ENCODE measurements at places on chromosomes 13 and 19. TPM values are rescaled to one million over a fixed set of nuclear protein-coding genes. Genes with fewer than 3 reads are reported as not detected.

GRCh38 chr19:31600731-31601295 lies 251.6 kb upstream of the TSHZ3 start:
- H3K27ac ChIP-seq, result no peak overlapping the region
- no peaks in the 10 kb centered on the region for H3K36me3 ChIP-seq

Gene CEACAM7
- total RNA-seq, result 0.16 TPM

Gene CLEC17A
- 0.76 TPM for total RNA-seq

Gene TMEM255B
- 29.3 TPM for total RNA-seq

DNA sequence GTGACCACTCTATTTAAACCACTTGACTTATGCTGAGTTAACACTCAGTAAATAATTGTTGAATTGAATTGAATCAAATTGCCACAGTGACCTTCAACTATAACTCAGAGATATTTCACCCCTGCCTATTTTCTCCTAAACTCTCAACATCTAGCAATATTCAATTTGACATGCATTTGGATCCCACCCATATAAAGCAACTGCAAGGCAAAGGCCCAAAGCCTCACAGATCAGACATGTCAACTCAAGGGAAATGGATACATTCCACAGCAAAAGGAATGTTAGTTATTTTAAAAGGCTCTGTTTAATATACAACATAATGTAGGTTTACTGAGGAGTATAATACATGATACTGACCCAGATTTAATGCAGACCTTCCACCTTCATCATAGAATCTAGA lies 107.4 kb downstream of the KCTD12 start:
- H3K27ac ChIP-seq, result no peak overlapping the region
- no peaks in the 10 kb centered on the region for H3K27me3 ChIP-seq
- no peak overlapping the region for H3K4me3 ChIP-seq
- H3K36me3 ChIP-seq, result no peaks in the 10 kb centered on the region
- DNase-seq, result no peak

GRCh38 chr19:45812297-45812696 lies 2.8 kb downstream of the RSPH6A start:
- H3K4me3 ChIP-seq, result no peak overlapping the region
- H3K27ac ChIP-seq, result no peak overlapping the region
- DNase-seq, result no peak
- H3K36me3 ChIP-seq, result no peaks in the 10 kb centered on the region

DNA sequence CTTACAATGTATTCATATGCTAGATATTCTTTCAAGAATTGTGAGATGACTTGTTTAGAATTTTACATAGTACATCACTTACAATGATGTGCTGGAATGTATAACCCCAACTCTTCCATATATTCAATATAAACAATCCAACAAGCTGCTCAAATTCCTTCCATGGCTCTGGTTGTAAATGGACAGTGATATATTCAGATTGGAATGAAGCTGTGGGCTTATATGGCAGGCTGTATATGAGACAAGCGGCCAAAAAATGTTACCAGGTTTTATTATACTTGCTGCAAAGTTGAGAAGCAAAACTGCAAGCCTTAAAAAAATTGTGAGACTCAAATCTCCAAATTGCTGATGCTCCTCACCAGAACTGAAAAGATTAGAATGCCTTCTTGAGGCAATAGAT lies 83.6 kb upstream of the KLF12 start:
- H3K36me3 ChIP-seq, result no peaks in the 10 kb centered on the region
- no peak for DNase-seq
- H3K4me1 ChIP-seq, result no peaks in the 10 kb centered on the region
- no peak overlapping the region for H3K4me3 ChIP-seq
- H3K27me3 ChIP-seq, result no peaks in the 10 kb centered on the region

Gene CYP4F12
- total RNA-seq, result 4.4 TPM

Data from kidney (tissue), 22 donors.